Amniotic stem cell (primary cell): ENCODE measurements at places on chromosomes 6 and 20.

- no peak for DNase-seq
Observed at GRCh38 chr6:104325341-104326172, 534.2 kb downstream of the HACE1 start.

GRCh38 chr6:157896932-157897331, 73.9 kb downstream of the SNX9 start:
- no peak for DNase-seq

DNA sequence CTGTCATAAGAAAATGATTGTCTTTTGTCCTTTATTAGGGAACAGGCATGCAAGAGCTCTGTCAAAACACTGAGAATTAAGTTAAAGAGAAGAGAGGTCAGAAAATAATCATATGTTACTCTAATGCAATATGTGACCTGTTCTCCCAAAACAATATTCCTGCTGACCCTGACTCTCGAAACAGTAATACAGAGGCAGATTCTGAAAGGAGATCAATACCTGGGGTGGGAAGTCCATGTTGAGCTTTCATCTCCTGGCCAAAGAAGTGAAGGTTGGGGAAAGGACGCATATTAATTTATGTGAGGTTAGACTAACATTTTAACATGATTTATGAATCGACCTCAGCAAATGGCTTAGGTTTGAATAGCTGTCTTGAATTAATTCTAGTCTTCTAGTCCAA, 243.0 kb downstream of the PTPRK start:
- DNase-seq: no peak

GRCh38 chr20:44422083-44422482, 53.6 kb upstream of the TTPAL start:
- DNase-seq: no peak

GRCh38 chr6:101231606-101232235, 161.8 kb upstream of the GRIK2 start:
- no peak for DNase-seq

- no peak for DNase-seq
Observed at GRCh38 chr6:436308-437036, 44.9 kb downstream of the IRF4 start.

DNA sequence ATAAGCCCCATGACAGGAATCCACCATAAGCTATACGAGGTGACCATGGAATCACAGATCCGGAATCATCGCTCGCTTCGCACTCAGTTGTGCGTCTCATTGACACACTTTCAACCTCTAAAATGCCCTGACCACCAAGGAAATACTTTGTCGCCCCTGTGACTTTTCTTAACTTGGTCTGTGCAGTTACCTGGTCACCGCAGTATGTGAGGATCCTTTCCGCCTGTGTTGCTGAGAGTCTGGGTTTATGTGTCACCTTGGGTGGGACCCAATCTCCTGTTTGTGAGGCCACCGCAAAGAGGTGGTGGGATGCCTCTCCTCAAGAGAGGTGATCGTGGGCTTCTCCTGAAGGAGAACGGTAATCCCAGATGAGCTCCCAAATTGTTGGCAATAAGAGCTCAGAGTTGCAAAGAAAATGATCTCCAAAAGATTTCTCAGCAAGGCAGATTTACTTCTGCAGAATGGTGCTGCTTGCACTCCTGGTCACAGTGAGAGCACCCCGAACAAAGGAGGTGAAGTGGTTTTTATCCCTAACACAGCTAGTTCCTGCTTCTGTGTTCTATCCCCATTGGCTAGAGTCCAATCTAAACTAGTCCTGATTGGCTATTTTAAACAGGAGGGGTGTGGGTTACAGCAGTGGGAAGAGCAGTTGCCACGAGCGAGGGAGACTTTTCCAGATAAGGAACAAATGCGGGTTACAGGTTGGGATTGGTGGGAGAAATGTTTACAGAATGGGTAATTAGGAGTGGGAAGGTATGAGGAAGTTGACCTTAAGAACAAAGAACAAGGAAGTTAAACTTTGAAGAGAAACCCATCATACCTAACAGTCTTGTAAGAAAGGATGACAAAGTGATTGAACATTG, 9.1 kb upstream of the ZNFX1 start:
- no peak for DNase-seq

DNA sequence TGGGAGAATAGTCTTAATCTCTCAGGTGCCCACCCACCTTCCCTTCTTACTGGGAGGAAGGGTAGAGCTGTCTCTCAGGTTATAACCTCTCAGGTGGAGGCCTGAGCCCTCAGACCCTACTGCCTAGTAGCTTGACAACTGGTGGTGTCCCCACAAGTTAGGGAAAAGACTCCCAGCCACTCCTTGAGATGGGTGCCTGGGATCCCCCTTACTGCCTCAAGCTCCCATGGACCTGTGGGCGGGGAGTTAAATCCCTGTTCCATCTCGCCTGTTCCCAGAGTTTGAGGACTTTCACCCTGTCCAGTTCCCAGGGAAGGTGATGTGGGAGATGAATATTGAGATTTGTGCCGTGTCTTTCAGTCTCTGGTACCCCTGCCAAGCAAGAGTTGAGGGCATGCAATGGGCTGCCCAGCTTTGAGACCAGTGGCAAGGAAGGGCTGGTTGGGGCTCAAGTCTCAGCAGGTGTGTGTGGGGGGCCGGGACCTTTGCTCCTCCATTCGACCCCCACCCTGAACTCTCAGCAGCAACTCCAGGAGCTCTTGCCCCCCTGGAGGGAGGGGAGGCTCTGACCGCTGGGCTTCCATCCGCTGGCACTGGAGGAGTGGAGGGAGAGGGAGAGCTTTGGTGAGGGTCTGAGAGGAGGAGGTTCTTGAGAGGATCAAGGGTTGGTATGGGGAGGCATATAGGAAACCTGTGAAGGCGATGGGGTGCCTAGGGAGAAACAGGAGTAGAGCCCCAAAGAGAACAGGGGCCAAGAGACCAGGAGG, 1.1 kb upstream of the PBX2 start:
- no peak for DNase-seq

DNA sequence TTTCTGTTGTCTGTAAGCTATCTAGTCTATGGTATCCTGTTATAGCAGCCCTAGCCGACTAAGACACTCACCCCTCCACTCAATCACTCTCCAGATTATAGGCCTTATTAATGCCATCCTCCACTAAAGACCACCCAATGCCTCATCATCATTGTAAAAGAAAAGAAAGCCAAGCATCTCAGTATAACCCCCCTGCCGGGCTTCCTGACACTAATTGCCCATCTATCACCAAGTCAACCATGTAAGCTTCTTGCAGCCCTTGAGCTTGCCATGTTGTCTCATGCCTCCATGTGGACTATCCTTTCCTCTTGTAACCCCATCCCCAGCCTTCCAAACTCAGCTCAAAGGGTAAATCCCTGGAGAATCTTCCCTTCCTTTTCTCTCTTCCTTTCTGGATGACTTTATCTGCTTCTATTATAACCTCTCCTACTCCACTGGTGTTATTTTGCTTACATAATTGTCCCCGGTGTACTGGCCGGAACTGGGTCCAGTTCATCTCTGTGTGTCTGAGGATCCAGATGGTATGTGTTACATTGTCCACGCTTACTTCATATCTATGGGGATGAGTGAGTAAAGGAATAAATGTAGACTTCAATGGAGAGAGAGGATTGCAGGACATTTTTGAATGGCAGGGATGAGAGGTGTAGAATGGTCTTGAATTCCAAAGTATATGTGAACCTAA, 202.9 kb upstream of the SOX4 start:
- DNase-seq: no peak

DNA sequence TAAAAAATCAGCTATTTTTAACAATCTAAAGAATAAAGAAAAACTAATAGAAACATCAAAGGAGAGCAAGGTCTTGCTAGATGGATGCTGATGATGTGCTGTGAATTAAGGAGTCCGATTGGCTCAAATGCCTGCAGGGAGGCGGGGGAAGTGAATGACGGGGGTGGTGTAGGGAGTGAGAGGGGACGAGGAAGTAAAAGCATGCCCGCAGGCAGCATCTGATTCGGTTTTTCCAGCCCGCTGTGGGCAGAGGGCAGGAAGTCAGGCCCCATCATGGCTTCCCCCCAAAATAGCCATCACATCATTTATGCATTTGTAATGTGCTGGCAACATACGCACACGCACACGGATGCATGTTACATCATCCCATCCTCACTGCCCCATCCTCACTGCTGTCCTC, 10.3 kb downstream of the RSPO4 start:
- no peak for DNase-seq

GRCh38 chr6:64926051-64926450, 781.0 kb downstream of the EYS start:
- DNase-seq: no peak

DNA sequence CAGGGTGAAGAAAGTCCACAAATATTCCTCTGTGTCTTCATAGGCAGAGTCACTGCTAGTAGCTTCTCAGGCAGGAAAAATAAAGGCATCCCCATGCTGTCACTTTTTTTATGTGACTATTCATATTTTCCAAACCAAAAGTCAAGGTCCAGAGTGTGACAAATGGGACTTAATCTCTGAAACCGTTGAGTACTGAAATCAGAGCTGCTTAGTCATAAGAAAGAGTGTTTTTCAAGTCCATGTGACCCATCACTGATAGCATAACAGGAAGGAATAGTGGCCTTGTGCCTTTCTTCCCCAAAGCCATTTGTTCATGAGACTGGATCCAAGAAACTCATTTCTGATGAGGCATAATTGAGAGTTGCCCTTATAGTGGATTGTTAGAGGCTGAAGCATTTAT, 210.3 kb upstream of the TSHZ2 start:
- no peak for DNase-seq

- no peak for DNase-seq
Observed at GRCh38 chr20:15619341-15619740, 953.9 kb downstream of the KIF16B start.

GRCh38 chr6:45423111-45423823, 45.5 kb upstream of the SUPT3H start:
- no peak for DNase-seq
